ENCODE measurements at places on chromosomes 2 and 18. TPM values are rescaled to one million over a fixed set of nuclear protein-coding genes. Genes with fewer than 3 reads are reported as not detected.

- no peak for DNase-seq
Measured at GRCh38 chr2:208375491-208376068, 31.0 kb upstream of the PTH2R start.

DNA sequence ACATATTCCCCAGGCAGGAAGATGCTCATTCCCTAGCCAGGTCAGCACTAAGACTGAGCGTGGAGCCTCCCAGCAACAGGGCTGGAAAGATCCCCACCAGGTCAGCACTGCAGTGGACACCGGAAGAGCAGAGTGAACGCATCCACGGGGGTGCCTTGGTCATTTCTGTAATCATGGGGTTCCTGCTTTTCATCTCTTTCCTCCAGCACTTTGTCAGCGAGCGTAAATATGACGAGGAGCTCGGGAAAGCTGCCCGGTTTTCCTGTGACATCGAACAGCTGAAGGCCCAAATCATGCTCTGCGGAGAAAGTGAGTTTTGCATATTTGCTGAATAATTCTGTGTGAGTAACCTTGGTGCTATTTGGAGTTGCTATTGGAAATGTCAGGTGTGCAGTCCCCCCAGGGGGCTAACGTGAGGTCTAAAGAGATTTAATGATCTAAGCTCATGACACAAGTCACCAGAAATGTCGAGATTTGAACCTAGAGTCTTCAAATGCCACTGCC is 40.1 kb downstream of the KCTD18 start:
- no peak for DNase-seq

The ST6GAL2 gene
- total RNA-seq, result 148 TPM

- no peak for DNase-seq
Measured at GRCh38 chr2:8709611-8710010, 27.8 kb downstream of the ID2 start.

GRCh38 chr2:35454966-35455638 is 900.5 kb upstream of the CRIM1 start:
- no peak for DNase-seq

DNA sequence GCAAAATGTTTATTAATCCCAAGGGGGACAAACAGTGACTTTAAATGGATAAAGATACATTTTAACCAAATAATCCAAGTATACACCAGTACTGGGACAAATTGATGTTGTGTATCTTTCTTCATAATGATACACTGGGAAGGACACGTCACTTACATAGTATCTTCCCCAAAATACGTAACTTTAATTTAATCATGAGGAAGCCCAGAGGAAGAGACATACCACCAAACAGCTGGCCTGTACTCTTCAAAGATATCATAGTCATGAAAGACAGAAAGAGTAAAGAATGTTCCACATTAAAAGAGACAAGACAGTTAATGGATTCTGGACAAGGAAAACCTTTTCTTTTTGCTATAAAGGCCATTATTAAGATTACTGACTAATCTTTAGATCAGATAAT is 37.1 kb downstream of the AGFG1 start:
- no peak for DNase-seq

- DNase-seq, result no peak
Measured at GRCh38 chr2:215535125-215535668, 99.3 kb upstream of the FN1 start.

DNA sequence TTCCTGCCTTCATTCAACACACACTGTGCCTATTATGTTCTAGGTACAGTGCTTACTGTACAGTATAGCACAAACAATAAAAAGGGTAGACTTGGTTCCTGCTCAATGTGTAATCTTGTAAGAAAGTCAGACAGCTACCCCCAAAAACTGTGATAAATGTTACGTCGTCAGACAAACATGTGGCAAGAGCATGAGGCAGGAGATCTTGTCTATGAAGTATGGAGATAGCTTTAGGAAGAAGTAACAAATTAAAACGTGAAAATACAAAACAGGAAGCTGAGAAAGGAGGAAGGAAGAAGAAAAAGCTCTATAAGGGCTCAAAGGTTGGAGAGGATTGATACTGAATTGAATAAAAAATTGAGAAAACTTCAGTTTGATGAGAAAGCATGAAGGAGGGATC is 276.2 kb upstream of the HNRNPA3 start:
- no peak for DNase-seq

GRCh38 chr2:6412533-6413091 is 453.1 kb downstream of the CMPK2 start:
- DNase-seq, result no peak

DNA sequence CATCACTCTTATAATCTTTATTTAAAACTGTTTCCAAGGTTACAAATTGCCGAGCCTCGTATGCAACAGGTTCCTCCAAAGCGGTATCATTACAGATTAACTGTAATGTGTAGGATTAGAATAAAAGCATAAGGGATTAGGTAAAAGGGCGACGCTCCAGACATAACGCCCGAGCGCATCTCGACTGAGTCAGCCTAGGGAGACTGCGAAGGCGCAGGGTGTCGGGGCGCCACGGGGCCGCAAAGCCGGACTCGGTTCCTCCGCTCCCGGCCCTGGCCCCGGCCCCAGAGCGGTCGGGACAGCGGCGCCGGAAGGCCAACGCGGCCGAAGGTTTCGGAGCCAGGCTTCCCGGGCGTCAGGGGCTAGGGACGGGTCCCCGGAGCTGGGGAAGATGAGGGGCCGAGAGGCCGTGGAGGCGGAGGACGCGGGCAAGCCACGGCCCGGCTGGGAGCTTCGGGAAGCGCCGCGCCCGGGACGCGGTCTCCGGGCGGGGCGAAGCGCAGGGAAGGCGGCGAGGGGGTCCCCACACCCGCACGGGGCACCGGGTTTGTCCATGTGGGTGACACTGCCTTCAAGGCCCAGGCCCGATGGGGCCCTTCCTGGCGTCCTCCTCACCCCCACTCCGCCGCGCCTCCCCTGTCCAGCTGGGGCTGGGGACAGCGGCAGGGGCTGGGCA is 12.9 kb upstream of the SIX3 start:
- no peak for DNase-seq

DNA sequence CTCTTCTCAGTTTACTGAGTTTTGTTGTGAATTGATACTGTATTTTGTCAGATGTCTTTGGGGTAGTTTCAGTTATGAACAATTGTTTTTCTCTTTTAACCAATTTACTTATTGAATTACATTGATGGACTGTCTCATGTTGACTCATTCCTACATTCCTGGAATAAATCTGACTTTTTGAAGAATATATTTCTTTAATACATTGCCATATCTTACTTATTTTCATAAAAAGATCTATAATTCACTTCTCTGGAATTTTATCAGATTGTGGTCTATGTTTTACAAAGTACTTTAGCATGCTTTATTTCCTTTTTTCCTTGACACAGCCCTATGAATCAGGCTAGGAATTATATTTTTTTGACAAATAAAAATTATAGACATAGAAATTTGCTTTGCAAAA is 268.3 kb downstream of the PLCL1 start:
- no peak for DNase-seq

- no peak for DNase-seq
Measured at GRCh38 chr2:137525641-137526190, 438.6 kb upstream of the HNMT start.

DNA sequence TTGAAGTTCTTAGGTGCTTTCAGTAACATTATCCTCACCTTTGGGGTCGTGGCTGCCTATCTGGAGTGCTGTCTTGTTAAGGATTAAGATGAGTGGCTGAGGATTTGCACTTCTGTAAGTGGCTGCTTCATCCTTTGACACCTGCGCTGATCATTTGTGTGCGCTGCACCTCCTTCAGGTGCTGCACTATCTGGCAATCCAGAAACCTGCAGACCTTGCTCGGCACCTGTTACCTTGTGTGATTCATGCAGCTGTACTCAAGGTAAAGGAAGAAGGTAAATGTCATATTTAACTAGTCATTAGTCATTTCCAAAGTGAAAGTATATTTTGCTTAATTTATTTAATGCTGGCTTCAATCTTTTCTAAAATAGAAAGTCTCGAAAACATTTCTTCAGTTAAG is 110.3 kb downstream of the RAB3GAP1 start:
- DNase-seq, result no peak

DNA sequence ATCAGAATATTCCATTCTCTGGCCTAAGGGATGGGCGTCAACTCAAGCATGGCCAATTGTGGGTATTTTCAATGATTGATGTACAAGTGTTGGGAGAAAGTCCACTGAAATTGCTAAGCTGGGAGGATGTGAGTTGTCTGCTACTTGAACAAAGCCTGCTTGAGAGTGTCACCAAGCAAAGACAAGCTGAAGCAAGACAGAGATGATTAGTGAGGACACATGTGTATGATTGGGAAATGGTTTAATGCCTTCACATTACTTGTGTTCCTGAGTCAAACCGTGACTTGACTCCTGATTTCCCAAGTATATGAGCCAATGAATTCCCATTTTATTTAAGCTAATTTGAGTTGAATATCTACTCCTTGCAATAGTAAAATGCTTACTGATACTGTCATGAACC is 23.7 kb upstream of the NRP2 start:
- no peak for DNase-seq

DNA sequence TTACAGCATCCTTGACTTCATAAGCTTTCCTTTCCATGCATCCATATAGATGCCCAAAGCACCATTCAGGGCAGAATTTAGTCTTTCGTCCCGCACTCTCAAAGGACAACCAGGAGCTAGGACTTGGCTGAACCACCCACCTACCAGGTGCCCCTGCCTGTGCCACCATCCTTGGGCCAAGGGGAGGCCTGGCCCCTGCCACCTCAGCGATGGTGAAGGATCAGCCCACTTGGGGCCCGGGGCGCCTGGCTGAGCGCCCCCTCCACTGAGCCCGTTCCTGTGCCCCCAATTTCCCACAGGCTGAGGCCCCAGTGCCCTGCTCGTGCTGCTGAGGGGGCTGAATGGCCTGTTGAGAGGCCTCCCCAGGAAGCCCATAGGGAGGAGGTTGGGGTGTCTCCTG is 33.3 kb upstream of the ALPP start:
- no peak for DNase-seq

GRCh38 chr2:218332288-218332687 is 24.4 kb upstream of the CATIP start:
- no peak for DNase-seq

- no peak for DNase-seq
Measured at GRCh38 chr2:191571163-191571769, 106.7 kb upstream of the NABP1 start.

- no peak for DNase-seq
Measured at GRCh38 chr2:20224716-20225293, at the start of gene SDC1. Gene SDC1, minus strand, starts transcription at chr2:20225130. Its CDS starts 263 bp downstream, at chr2:20224867.

DNA sequence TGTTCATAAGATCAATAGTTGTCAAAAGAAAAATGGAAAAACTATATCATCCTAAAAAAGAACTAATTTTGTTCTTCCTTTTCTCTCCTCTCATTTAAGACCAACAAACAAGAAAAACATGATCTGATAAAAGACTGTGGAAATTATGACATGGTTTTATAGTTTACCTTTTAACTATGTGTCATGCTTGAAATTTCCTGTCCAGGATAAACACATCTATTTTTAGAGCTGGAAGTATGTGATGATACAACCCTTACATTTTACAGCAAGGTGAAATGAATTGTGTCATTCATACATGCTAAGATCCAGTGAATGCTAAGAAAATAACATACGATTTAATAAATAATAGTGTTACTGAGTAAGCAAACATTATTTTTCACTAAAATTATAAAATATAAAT is 89.9 kb downstream of the GULP1 start:
- DNase-seq, result no peak

The TMEM200C gene
- 16.4 TPM for total RNA-seq

All from occipital lobe (tissue), 3 donors.